IMR-90 (cell line): ENCODE measurements at places on chromosomes 2 and 18.

DNA sequence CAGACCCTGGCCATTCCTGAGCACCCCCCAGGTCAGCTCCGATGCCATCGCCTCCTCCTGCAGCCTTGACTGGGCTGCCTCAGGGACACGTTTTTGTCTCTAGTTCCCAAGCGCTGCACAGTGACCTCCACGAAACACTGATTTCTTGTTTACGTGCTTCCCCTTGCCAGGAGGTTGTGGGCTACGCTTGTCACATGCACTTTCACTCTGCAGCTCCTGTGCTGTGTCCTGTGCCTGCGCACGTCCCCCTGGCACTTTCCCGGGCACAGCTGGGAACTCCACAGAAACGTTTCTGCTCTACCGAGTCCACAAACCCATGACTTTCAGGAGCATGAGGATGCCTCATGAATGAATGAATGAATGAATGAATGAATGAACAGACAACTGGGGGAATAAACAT, 160.6 kb downstream of the LAMA1 start:
- DNase-seq, result no peak

DNA sequence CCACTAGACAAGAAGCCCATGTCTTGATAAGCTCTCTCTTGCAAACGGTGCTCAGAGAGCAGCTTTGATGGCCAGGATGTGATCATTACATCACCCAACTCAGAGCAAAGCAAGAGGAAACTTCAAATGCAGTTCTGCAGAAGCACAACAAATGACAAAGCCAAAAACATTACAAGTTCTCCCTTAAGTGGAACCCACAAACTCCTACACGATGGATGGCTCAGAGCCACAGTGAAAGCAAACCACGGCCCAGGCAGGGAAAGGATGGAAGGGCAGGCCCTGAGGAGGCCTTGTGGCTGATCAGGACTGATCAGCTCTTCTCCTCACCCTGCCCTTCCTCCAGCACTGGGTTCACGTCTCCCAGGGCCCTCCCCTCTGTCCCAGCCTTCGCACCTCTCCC, 326.4 kb downstream of the EIPR1 start:
- DNase-seq, result no peak

DNA sequence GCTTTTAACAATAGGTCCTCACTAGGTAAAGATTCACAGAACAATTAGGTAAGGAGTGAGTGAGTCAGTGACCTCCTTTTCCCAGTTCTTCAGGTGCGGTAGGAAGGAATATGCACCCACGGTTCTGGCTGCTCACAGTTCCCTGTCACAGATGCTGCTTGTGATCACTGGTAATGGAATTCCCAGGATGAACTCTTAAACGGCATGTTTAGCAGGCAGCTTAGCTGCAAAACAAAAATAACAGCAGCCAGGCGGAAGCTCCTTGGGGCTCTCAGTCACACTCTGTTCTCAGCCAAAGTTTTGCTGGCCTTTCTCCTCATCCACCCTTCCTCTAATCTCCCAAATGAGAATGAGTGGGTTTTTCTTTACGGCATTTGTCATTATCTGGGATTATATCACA, 274.5 kb downstream of the MYT1L start:
- DNase-seq, result no peak

DNA sequence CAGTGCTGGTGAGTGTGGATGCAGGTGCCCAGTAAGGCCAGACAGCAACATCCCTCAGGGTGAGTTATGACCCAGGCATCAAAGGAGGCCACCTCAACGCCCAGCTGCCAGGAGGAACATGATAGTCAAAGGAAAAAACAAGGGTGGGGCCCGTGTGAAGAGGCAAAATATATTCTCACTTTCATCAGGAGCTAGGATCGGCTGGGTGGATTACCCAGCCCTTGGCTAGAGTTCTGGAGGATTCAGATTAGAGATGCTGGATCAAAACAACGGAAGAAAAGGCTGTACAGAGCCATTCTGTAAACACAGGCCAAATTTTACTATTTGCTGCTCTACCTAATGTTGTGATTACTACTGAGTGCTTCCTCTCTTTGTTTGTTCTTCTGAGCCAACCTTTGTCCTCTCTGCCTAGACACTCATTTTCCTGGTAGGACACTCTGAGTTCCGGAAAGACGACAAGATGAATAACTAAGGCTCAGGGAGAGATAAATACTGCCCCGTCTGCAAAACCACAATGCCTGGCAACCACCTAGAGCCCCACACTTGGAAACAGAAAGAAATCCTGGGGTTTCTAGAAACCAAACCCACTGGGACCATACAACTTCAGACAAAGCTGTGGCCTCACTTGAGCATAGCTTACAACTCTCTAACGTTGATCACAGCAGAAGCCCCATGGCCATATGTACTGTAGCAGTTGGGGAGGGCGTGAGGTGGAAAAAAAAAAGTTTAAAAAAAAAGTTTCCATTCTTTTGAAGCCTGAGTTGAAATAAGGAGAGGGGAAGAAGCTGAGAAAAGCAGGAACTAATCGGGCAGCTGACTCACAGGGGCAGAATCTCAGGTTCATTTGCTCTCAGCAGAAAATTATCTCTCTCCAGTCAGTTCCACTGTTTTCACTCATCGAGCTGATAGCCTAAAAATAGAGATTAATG, 17.8 kb upstream of the PMAIP1 start:
- DNase-seq, result peak; percentile 67

DNA sequence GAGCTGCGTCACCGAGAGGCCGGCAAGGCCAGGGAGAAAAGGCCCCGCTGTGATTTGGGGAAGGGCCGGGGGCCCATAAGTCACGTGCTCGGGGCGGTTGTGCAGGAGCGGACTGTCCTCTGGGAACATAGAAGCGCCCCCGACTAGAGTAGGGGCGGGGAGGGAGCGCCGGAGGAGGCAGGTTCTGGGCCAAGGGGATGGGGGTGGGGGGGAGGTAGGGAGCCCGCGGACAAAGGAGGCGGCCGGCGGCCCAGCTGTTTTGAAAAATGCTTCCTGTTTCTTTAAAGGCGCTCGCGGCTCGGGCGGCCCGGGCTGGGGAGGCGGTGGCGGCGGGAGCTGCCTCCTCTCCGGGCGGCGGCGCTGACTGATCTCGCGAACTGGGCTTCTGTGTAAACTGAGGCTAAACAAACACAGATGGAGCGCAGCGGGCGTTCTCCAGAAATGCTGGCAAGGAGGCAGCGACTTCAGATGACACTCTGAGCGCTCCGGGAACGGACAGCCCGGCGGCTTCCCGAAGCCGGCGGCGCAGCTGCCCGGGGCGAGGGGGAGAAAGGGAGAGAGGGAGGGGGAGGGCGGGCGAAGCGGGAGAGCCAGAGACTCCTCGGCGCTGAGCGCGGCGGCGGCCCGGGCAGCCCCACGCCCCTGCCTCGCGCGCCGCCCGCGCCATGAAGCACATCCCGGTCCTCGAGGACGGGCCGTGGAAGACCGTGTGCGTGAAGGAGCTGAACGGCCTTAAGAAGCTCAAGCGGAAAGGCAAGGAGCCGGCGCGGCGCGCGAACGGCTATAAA, at the start of gene ATOH8:
Gene ATOH8, plus strand, starts transcription at position 467 of the 788 bp plus-strand sequence. Its CDS starts 199 bp downstream, at position 666.
- DNase-seq, result peak; percentile 67

- no peak for DNase-seq
These were observed 25.9 kb downstream of the SDC1 start for GRCh38 chr2:20198796-20199632.

DNA sequence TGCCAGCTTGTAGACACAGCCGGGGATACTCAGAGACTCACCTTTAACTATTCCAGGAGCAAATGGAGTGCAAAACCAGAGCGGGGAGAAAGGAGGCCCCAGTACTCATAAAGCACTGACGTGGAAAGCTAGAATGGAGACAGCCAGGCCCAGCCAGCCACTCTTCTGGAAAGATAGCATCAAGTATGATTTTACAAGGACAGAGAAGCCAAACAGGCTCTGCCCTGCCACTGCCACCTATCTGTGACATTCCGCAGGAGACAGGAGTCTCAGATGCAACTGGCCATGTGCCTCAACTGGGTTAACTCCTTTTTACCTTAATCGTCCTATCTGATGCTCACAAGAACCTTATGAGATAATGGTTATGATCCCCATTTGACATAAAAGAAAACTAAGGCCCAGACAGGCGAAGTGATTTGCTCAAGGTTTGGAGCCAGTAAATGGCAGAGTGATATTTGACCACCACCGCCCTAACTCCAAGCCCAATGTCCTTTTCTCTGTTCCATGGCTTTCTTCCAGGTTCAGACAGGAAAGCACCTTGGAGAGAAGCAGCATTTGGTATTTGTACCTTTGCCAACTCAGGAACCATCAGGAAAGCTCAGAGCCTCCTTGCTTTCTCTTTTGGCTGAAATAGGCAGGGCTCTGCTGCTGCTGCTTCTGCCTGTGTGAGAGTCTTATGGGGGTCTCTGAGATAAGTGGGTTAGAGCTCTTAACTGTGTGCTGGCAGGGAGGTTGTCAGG, 15.6 kb downstream of the KIF3C start:
- DNase-seq, result no peak

DNA sequence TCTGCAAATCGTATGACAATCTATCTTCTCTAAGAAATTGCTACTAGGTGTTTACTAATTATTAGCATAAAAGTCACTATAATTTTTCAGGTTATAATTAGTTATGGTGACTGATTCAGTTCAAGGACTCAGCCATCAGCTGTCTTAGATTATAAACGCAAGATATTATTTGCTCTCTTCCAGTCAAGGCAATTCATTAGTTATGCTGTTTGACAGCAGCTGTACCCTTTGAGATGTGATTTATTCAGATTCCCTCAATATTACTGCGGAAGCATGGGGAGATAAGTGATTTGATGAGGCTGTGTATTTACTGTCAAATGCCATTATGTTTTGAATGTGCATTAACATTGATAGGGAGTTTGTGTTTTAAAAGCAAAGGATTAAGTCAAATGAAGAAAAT, 558.9 kb upstream of the FSIP2 start:
- DNase-seq, result no peak

DNA sequence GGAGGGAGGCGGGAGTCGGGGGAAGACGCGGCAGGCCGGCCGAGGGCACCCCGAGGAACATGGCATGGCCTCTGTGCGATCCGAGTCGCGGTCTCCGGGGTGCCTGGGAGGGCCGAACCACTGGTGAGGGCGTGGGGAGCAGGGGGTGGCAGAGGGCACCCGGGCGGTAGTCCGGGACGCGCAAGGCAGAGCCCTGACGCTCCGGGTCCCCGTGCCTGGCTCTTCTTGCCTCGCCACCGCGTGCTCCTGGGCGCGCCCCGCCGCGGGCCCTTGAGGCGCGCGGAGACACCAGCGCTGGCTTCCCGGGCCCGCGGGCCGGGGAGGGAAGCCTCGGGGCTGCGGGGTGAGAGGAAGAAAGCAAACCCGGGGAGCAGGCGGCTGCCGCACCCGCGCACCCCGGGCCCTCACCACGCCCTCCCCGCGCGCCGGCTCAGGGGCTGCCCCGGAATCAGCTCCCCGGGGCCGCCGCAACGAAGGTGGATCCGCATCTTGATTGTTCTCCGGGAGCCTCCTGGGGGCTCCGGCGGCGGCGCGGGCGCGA, 4.3 kb downstream of the SOX11 start:
- DNase-seq, result peak; percentile 27

GRCh38 chr18:78984941-78985784, 5.5 kb downstream of the SALL3 start:
- DNase-seq, result no peak

GRCh38 chr18:13623871-13624270, 102.5 kb downstream of the FAM210A start:
- DNase-seq, result no peak

DNA sequence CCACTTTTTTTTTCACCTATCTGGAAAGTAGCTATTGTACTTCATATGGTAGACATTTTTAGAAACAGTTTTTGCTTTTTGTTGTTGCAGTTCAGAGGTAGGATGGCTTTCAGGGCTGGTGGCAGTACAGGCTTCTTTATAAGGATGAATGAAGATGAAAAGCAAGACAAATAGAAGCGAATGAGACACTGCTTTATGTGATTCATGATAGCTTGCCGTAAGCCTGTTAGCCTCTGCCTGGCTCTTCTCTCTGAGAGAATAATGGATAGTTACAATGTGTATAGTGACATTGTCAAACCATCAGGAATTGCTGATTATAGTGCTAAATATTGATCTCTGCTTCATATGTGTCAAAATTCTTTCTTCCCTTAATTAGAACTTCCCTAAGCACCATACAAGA, 173.7 kb downstream of the NR4A2 start:
- DNase-seq, result no peak

- DNase-seq, result no peak
These were observed 714.0 kb upstream of the ID2 start for GRCh38 chr2:7967707-7968405.

GRCh38 chr2:136424112-136424511, 306.2 kb upstream of the CXCR4 start:
- no peak for DNase-seq

DNA sequence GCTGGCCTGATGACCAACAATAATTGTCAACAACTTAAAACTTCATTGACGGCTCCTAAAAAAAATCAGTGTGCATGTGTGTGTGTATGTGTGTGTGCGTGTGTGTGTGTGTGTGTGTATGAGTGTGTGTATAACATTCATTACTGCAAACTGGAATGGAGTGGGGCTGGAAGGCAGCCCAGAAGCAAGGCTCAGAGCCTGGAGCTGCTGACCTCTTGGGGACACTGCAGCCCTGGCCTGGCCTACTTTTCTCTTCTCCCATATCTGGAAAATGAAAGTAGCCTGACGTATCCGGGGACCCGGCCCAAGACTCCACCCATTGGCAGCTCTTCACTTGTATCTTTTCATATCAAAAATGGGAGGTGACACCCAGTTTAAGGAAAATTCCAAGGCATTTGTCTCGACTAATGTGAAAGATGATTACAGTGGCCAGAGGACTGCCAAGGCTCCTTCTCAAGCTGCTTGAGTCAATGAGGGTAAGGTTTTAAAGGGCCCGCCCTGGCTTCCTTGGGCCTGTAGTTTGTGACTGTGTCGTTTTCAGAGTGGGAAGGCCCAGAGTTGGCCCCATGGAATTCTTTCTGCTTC, 72.4 kb upstream of the IL1R1 start:
- peak; percentile 80 for DNase-seq

- DNase-seq, result no peak
These were observed 12.0 kb upstream of the CASP8 start for GRCh38 chr2:201248288-201248844.

DNA sequence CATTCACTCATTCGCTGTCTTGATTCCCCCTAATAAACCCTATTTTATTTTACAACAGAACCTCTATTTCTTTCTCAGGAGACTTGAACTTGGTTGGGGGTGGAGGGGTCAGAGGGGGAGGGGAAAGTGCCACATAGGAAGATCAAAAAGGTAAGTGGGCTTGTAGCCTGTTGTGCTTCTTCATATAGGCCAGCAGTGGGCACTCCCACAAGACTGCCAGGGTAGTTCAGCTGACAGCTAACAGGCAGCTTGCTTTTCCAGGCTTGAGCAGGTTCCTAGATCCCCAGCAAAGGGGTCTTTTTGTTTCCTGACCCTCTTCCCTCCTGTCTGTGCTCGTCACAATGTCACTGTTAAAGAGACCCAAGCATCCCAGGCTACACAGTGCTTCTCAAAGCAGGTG, 829 bp upstream of the KIAA2012 start:
- no peak for DNase-seq

- DNase-seq, result peak; percentile 19
These were observed 32.3 kb upstream of the NEB start for GRCh38 chr2:151766437-151767153.

DNA sequence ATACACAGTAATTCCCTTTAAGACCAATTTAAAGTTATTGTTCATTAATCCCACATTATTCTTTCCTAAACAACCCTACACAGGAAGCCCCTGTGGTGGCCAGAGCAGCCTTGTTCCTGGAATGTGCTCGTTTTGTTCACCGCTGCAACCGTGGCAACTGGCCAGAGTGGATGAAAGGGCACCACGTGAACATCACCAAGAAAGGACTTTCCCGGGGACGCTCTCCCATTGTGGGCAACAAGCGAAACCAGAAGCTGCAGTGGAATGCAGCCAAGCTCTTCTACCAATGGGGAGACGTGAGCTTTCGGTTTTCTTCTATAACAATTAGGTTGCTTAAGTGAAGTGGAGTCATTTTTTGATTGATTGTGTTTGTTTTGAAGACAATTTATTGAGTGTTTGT, 101.0 kb downstream of the UNC80 start:
- DNase-seq, result no peak
